Fibroblast of the aortic adventitia (primary cell): ENCODE measurements at places on chromosomes 16 and 17.
A peak's percentile ranks its signal among the peaks of the same experiment; 100 is the strongest.

DNA sequence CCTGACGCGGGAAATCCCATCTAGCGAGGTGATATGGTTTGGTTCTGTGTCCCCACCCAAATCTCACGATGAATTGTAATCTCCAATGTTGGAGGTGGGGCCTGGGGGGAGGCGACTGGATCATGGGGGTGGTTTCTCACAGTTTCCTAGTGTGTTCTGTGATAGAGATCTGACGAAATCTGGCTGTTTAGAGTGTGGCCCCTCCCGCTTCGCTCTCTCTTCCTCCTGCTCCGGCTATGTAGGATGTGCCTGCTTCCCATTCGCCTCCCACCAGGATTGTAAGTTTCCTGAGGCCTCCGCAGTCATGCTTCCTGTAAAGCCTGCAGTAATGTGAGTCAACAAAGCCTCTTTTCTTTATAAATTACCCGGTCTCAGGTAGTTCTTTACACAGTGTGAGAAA, 31.6 kb downstream of the IFT140 start:
- DNase-seq = no peak

- DNase-seq = peak; percentile 98
Measured at GRCh38 chr16:69276148-69277115, 34.7 kb upstream of the VPS4A start.

- DNase-seq = no peak
Measured at GRCh38 chr17:55466671-55467070, 44.6 kb downstream of the SMIM36 start.

- no peak for DNase-seq
Measured at GRCh38 chr17:1089915-1090314, 89.9 kb downstream of the ABR start.

GRCh38 chr16:51607201-51607651, 456.2 kb upstream of the SALL1 start:
- DNase-seq = peak; percentile 14

DNA sequence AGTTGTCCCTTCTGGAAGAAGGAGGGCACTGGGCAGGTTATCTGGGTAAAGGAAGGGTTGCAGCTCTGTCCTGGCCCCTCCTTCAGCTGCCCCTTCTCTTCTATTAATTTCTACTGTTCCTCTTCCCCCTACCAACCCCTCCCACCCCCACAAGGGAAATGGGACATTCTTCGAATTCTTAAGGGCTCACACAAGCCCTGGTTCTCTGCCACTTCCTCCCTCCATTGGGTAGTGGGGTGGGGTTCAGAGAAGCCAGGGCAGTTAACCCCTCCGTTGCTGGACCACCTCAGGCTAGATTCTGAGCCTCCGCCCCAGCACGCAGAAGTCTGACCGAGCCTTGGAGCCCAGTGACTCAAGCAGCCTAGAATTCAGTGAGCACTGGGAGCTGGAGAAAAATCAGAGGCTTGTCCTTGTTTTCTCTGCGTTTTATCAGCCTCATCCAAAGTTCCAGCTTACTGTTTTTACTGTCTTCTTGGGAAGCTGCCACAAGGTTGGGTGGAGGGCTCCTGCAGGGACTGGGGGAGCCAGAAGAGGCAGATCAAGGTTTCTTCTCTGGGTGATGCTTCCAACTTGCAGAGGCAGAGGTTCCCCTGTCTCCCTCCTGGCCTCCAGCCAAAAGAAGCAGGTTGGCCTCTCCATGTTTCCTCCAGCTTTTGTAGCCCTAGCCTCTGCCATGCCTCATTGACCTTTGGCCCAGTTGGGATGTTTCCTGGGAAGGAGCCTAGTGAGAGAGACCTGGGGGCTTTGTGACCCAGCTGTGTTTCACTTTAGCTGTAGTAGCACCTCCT, 10.2 kb downstream of the LASP1 start:
- DNase-seq = peak; percentile 90

- no peak for DNase-seq
Measured at GRCh38 chr17:8923762-8924161, 41.7 kb downstream of the PIK3R5 start.
